ENCODE measurements at places on chromosomes 16 and 17. TPM values are rescaled to one million over a fixed set of nuclear protein-coding genes. Genes with fewer than 3 reads are reported as not detected.

Gene TNFSF13
- 13.4 TPM for total RNA-seq

Gene CDRT4
- total RNA-seq = 1.6 TPM

Gene CDH8
- 1.8 TPM for total RNA-seq

Gene RHOT2
- total RNA-seq = 34.5 TPM

Gene SLC5A2
- total RNA-seq = 0.66 TPM

Gene SRL
- 2.2 TPM for total RNA-seq

Gene ZACN
- 0.13 TPM for total RNA-seq

Gene MILR1
- total RNA-seq = 2.9 TPM

Gene KCTD2
- 32.7 TPM for total RNA-seq
